ENCODE measurements at places on chromosomes 6 and 20.

DNA sequence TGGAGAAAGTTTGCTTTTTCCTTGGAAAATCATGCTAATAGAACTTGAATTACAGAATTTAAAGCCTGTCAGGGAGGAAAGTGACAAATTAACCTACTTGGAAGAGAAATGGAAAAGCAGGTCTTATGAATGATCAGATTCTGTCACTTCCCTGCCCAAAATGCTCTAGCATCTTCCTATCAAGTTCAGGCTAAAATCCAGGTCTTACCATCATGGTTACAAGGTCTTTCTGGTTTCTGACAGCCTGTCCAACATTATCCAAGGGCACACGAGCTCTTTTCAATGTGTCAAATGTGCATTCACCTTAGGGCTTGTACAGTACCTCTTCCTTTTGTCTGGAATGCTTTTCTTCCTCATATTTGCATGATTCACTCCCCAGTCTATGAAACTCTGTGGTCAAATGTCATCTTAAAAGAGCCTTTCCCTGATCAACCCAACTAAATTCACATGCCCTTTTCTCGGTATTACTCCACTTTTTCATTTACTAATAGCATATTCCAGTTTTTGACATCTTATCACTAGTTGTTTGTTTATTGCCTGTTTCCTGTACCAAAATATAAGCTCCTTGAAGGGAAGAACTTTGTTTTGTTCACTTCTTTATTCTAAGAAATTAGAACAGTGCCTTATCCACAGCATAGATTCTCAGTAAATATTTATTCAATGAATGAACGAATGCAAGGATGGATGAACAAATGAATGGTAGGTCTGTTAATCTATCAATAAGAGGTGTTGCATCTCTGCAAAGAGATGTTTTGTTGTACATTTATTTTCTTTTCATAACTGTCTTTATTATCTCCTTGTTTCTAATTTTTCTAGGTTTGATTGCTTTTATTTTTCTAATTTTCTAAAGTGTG is 139.5 kb downstream of the BCAS1 start:
- DNase-seq, result no peak

GRCh38 chr6:121522771-121523386 is 87.4 kb downstream of the GJA1 start:
- peak; percentile 53 for DNase-seq

GRCh38 chr6:72954716-72955115 is 270.6 kb downstream of the KHDC1L start:
- DNase-seq, result no peak

DNA sequence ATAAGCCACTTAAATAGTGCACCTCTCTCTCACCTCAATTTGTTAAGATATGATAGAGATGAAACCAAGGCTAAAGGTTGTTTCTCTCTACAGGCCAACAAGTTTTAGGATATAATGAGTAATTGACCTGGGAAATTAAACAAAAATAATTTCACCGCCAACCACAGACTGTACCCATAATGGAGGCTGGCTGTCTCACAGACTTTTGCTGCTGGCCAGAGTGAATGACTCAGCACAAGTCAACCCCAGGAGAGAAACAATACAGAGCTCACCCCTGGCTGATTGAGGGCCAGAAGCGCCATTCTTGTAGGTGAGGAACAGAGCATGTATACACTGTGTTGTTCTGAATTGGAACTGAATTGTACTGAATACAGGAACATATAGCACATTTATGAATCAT is 99.9 kb downstream of the CAP2 start:
- peak; percentile 81 for DNase-seq

All from myocyte (in vitro differentiated cells).